ENCODE measurements at places on chromosomes 4 and X.
A peak's percentile ranks its signal among the peaks of the same experiment; 100 is the strongest.

- peak; percentile 52 for DNase-seq
These were observed 33.5 kb upstream of the RASSF6 start for GRCh38 chr4:73653695-73654106.

- DNase-seq = no peak
These were observed 26.0 kb upstream of the AWAT1 start for GRCh38 chrX:70208479-70208878.

- no peak for DNase-seq
These were observed 1428.0 kb downstream of the PCDH7 start for GRCh38 chr4:32148111-32148666.

DNA sequence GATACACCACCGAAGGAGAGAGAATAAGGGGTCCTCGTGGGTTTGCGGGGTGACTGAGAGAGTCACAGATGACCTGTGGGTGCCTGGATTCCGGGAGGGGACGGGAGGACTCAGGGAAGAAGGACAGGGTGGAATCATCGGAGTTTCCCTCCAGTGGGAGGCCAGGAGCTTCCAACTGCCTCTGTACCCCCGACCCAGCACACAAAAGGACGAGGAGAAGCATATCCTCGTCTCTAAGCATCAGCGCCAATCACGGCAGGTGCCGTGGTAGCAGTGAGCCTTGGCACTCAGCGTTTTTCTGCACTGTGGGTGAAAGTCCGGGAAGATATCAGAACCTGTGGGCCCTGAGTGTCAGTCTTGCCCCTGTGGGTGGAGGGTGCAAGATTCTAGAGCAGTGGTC lies 62.0 kb downstream of the ASMT start:
- no peak for DNase-seq

GRCh38 chr4:137576446-137576845 lies 44.2 kb upstream of the PCDH18 start:
- no peak for DNase-seq

- no peak for DNase-seq
These were observed 1000.4 kb downstream of the STPG2 start for GRCh38 chr4:97142893-97143292.

DNA sequence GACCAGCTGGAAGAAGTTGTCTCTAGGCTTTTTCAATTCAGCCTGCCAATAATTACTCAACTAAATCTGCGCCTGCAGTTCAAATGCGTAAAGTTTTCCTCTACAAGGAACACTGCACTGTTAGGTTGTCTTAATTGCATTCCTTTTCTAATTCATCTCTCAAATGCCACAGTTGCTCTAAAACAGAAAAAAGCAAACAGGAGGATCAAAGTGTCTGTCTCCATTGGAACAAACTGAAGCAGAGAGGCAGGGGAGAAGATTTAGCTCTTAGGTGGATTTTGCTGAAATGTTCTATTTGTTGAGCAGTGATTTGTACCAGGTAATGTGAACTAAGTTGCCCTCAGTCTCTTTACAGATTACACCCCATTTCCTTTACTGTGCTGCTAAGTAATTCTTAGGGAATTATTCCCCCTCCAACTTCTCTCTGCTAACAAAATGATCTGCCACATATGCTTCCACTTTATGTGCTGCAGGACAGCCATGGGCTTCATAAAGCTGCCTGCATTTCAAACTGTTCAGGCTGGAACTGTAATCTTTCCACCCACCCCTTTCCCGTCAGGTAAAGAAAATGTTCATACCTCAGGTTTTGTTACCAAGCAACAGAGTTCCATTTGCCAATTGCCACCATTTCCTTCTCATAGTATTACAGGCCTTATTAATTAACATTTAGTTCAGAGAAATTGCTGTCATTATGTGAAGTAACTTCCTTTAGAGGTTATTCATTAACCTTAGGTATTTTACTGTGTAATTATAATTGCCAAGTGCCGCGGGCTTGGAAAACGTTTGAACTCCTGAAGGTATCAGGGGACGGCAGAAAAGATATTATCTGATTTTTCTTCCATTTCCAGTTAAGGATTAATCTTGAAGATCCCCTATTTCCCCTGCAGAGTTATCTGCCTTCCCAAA lies 149.3 kb downstream of the SPRY1 start:
- DNase-seq = no peak

GRCh38 chr4:10417740-10418139 lies 39.5 kb downstream of the ZNF518B start:
- no peak for DNase-seq

DNA sequence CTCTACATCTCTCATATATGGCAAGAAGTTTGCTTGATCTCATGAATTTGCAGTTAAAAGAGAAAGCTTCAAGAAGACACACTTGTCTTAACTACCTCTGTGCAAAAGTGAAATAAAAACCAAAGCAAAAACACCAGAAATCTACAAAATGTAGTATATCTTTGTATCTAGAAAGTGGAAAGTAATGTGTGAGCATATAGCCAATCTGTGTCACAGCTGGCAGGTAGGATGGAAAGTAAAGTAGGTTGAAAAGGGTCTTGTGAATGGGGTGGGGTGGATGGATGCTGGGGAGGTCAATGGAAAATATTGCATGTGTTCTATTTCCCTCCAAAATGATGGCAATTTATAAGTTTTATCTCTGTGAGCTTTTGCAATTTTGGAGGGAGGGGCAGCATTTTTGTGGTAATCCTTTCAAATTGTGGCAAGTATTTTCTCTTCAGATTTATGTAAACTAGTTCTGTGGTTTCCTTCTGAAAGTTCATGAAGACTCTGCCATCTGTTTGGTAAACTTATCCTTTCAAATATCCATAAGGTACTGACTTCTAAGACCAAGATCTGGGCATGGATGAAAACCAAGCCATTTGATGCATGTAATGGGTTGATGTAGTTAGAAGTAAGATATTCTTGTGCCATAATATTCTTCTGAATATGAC lies 215.9 kb upstream of the GIMD1 start:
- DNase-seq = no peak

DNA sequence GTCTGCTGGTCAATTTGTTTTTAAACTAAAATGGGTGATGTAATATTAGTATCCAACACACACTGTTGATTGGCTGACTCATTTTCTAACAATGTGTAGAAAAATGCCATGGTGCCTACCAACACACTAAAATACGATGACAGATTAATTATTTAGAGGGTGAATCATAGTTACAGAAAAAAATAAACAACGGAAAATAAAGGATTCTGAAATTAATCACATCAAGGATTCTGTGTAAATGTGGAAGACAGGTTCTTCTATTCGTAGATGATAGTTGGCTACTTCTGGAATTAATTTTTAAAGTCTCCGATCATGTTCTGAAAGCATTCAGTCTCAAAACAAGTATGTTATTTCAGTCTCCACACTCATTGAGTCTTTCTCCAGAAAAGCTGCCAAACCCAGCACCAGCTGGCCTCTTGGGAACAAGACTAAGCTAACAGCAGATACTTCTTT lies 8.2 kb upstream of the IQCM start:
- DNase-seq = no peak

DNA sequence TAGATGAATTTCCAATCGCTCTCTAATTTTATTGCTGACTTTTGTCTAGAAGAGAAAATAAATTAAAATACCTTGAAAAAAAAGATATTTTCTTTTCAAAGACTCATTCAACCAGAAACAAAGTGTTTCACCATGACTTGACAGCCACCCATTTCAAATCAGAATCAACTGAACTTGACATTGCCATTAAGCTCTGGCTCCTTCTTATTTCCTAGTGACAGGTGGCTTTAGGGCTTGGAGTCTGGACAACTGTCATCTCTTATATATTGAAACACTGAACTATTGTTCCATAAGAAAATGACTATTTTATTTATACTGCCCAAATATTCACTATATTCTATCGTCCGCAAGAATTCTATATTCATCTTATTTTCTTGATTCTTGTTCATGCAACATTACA lies 229.2 kb downstream of the SLC39A8 start:
- DNase-seq = no peak

DNA sequence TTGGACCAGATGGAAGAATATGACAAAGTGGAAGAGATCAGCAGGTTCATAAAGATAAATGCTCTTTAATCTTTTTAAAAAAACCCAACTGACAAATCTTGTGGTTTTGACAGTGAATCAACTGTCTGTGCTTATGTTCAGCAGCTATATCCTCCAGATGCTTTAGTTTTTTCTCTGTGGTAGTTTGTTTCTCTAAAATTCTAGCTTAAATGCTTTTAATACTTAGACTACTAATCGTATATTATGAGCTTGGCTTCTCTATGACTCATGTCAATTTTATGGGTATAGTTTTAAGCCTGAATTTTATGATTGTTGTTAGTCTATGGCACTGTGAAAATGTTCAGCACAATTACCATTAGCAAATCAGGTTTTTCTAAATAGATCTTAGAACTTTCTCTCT lies 12.9 kb downstream of the HHIP start:
- no peak for DNase-seq

DNA sequence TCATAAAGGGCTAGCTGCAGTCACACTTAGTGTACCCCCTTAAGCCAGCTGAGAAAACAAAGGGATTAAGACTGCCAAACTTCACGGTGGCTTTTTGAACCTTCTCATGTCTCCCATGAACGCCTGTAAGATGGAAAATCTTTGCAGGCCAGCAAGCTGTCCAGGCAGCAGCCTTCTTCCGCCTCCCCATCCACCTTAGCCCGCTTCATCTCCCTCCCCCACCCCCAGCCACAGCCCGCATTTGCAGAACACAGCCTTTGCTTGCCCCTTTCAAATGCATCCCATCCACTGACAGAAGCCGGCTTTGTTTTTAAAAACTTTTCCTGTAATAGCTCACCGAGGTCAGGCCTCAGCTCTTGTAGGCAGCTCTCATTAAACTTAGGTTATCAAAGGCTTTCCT lies 113.8 kb upstream of the FAM9B start:
- DNase-seq = no peak

- DNase-seq = no peak
These were observed 1454.7 kb upstream of the IGFBP7 start for GRCh38 chr4:58564695-58565475.

DNA sequence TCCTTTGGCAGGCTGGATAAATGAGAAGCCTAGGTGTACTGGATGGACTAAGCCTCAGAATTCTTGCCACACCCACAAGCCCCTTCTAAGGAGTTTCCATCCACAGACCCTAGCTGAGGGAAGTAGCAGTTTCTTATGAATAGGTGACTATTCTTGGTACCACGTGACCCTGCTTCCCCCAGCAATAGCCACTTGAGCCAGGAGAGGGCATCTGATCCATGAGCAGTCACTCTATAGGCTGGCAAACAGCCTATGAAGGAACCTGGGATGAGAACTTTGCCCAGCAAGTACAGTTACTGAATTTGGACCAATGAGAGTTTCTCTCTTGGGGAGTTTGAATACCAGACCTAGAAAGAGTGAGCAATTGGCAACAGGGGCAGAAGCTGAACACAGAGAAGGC lies 84.0 kb downstream of the RTL9 start:
- DNase-seq = peak; percentile 45

GRCh38 chr4:41256131-41256739 lies 493 bp upstream of the UCHL1 start:
- no peak for DNase-seq

GRCh38 chr4:173170182-173170778 lies 1.7 kb downstream of the GALNT7 start:
- no peak for DNase-seq

- no peak for DNase-seq
These were observed 6.4 kb downstream of the TRO start for GRCh38 chrX:54926978-54927377.

DNA sequence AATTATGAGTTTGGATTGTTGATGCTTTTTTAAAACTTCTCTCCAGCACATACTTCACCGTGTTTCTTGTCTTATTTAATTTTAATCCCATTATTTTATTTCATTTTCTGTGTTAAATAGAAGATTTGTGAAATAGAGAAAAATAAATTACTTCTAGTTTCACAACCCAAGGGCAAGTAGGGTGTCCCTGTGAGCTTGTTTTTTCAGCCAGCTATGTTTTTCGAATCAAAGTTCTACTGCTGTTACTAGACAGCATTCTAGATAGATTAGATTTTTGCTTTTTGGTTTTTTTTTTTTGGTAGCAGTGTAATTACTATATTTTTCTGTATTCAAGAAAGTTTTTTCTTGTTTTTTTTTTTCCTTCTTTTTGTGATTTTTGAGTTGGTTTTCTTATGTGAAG lies 59.9 kb downstream of the RBPJ start:
- no peak for DNase-seq

DNA sequence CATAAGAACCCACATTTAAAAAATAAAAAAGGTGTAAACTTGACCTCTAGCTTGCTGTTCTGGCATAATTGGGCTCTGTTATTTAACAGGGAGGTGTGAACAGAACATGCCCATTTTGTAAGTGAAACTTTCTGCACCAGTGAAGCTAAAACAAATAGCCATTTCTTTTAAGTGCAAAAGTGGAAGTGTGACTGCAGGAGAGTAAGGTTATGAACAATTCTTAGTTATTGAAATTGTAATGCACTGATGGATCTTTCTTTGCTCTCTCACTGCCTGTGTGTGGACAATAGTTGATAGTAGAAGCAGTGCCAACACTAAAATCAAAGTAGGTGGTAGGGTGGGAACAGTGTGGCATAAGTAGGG lies 12.6 kb downstream of the P2RY10 start:
- DNase-seq = no peak

GRCh38 chrX:139198936-139199335 lies 331.6 kb upstream of the F9 start:
- no peak for DNase-seq

- DNase-seq = peak; percentile 20
These were observed 1712.5 kb downstream of the C4orf33 start for GRCh38 chr4:130808492-130808891.

GRCh38 chr4:87875191-87875590 lies 42.4 kb downstream of the MEPE start:
- DNase-seq = peak; percentile 42

GRCh38 chr4:157459785-157460184 lies 239.3 kb downstream of the GRIA2 start:
- no peak for DNase-seq

- peak; percentile 51 for DNase-seq
These were observed 92.2 kb upstream of the MTM1 start for GRCh38 chrX:150476164-150476699.

- DNase-seq = no peak
These were observed 426.6 kb downstream of the MAPK10 start for GRCh38 chr4:85933291-85933640.

- DNase-seq = peak; percentile 28
These were observed 12.6 kb downstream of the TLR8 start for GRCh38 chrX:12919051-12919450.

- DNase-seq = no peak
These were observed 178.6 kb downstream of the ADAMTS3 start for GRCh38 chr4:72390409-72390808.

- DNase-seq = no peak
These were observed 251.0 kb downstream of the ZNF674 start for GRCh38 chrX:46294234-46294633.

GRCh38 chr4:77501851-77502250 lies 103.8 kb upstream of the CXCL13 start:
- DNase-seq = no peak

DNA sequence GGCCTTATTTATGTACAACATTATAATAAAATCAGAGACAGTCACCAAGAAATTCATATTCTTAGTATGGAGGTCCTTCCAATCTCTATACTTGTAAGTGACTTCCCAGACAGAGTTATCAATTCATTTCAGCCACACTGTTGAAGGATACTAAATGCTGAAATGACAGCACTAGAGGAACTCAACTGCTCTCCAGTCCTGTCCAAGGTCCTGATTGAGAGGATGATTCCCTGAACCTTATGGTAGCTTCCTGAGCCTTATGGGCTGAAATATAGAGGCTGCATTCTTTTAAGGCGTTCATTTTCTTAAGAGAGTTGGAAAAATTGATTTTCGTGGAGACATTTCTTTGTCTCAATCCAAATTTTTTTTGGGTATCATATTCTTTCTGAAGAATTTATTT lies 205.9 kb downstream of the TLL1 start:
- DNase-seq = peak; percentile 3

Data from NB4 (cell line).